Umbilical cord (tissue), 2 donors: ENCODE measurements at places on chromosomes 6 and 20. TPM values are rescaled to one million over a fixed set of nuclear protein-coding genes. Genes with fewer than 3 reads are reported as not detected.

DNA sequence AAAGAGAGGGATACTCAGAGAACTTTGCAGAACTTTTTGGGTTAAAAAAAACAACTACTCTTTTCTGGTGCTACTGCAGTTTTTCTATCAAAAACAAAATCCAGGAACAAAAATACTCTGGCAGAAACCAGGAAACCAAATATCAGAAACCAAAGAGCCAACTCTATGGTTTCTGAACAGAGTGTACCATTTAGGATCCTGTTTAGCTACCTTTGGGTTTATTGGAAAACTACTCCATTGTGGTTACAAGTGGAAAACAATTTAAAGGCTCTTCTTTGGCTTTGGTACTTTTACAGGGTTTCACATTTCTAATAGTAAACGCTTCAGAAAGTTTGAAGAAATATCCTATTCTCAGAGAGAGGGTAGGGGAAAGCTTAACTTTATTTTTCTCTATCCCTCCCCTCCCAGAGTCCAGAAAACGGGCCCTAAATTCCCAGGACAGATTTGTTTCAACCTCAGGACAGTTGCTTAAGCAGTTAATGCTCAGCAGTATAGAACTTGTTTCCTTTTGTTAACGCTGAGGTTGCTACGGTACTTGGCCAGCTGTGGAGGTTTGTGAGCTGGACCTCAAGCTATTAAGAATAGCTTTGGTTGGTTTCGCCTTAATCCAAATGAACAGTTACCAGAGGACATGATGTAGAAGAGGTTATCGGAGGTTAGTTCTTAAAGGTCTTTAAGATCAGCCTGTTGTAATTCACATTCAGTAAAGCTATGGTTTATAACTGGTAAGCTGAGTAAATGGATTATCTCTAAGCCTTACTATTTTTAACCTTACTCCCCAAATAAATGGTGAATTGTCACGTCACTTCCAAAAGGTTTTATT lies 47.9 kb downstream of the FOXO3 start:
- peak; percentile 88 for DNase-seq

The MAS1 gene
- 1.7 TPM for total RNA-seq

The RIMS1 gene
- total RNA-seq, result 4.3 TPM

The SLC17A3 gene
- total RNA-seq, result 6.7 TPM

GRCh38 chr6:36851149-36851614 lies 11.9 kb upstream of the CPNE5 start:
- DNase-seq, result peak; percentile 93
